Effector memory CD8-positive, alpha-beta T cell (primary cell): ENCODE measurements at places on chromosomes 1 and 21.
A peak's percentile ranks its signal among the peaks of the same experiment; 100 is the strongest.

DNA sequence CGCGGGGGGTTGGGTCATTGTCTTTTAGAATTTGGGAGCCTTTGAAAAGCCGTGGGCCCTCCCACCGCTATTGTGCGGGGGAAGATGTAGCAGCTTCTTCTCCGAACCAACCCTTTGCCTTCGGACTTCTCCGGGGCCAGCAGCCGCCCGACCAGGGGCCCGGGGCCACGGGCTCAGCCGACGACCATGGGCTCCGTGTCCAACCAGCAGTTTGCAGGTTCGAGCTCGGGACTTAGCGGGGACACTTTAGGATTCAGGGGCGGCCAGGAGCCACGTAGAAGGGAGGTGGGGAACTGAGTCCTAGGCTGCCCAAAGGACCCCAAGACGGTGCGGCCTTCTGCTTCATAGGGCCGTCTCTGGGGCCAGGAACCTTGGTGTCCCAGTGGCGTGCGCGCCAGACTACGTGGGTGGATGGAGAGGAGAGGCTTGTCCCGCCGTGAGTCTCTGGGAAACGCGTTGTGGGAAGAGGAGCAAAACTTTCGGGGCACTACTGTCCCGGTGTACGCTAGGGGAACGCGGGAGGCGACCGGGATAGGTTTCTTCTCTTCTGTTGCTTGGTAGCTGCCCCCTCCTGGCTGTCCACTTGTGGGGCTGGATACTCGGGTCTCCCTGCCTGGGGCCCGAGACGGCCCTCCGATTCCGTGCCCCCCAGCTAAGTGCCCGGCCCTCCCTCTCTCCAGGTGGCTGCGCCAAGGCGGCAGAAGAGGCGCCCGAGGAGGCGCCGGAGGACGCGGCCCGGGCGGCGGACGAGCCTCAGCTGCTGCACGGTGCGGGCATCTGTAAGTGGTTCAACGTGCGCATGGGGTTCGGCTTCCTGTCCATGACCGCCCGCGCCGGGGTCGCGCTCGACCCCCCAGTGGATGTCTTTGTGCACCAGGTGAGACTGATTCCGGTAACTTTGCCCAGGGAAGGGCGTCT is at the start of gene LIN28A:
Gene LIN28A, plus strand, starts transcription at position 112 of the 918 bp plus-strand sequence. Its CDS starts 75 bp downstream, at position 187.
- no peak within 1 kb of the TSS for H3K4me3 ChIP-seq
- no peak within 1 kb of the TSS for H3K27ac ChIP-seq
- peaks cover 16% of the 10 kb centered on the region for H3K4me1 ChIP-seq
- H3K27me3 ChIP-seq = peaks cover 93% of the 10 kb centered on the region
- no peak for DNase-seq

GRCh38 chr1:159177272-159177907 is 6.0 kb downstream of the CADM3 start:
- H3K36me3 ChIP-seq = no peaks in the 10 kb centered on the region
- H3K4me3 ChIP-seq = no peak overlapping the region
- H3K27me3 ChIP-seq = peaks cover 72% of the 10 kb centered on the region

DNA sequence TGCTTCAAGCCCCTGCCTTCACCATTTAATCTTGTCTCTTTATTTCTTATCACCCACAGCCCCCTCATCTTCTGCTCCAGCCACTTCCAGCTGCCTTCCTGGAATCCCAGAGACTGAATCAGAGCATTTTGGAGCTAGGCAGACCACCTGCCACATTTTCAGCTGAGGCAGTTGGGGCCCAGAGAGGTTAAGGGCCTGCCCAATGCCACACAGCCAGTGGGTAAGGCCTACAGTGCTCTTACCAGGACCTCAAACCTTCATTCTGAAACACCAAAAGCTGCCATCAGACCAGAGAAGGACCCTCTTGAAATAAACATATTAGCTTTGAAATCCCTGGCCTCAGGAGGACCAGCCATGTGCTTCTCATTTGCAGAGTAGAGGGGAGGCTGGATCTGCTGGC is 17.6 kb upstream of the SLC6A17 start:
- no peak overlapping the region for H3K27ac ChIP-seq
- no peaks in the 10 kb centered on the region for H3K36me3 ChIP-seq
- H3K4me1 ChIP-seq = peaks cover 7% of the 10 kb centered on the region

DNA sequence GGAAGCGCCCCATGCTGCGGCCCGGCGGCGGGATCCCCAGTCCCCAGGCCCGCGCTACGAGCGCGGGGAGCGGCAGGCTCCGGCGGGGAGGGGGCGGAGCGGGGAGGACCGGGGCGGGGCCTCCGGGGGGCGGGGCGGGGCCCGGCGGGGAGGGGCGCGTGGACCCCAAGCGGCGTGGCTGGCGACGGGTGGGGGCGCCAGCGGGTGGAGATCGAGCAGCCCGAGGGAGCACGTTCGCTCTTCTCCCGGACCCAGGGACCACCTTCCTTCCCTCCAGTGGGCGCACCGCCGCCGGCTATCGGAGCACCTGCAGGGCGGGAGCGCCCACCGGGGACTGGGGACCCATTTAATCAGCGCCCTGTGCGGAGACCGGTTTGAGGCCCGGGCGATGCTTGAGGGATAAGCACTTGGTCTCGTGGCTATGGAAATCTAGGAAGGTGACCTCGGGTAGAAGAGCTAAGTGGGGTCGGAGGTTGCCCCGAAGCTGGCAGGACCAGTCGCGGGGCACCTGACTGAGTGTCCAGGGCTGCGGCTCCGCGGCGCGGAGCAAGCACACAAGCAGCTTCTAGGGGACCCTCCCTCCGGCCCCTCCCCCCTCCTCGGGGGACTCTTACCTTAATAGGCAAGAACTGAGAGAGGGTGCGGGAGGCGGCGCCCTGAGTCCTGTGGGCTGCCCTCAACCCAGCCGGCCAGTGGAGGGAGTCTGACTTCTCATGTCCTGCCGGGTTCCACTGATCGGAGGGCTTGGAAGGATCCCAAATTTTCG is at the start of gene TSPAN2:
Gene TSPAN2, minus strand, starts transcription at position 84 of the 766 bp plus-strand sequence. Its CDS starts 71 bp downstream, at position 13.
- no peaks in the 10 kb centered on the region for H3K27me3 ChIP-seq
- H3K4me3 ChIP-seq = peak within 1 kb of the TSS; percentile 85
- peaks cover 47% of the 10 kb centered on the region for H3K4me1 ChIP-seq
- DNase-seq = peak; percentile 49
- peak within 1 kb of the TSS; percentile 89 for H3K27ac ChIP-seq

DNA sequence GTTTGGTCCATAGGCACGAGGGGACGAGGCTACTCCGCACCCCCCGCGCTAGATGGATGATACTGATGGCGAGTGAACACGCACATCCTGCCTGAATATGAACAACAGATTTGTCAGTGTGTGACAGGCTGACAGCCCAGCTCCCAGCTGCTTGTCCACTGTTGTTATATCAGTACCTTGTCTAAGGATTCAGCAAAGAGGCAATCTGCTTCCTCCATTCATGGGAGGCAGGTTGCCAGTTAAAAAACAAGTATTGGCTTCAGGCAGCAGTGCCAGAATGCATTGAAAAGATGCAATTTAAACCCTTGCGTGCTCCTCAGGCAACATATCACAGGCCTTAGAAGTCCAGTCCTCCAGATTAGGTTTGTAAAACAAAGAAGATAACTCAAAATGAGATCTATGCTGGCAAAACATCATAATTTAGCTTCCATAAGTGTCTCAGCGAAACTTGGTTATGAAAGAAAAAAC is 223.3 kb downstream of the GPATCH2 start:
- H3K4me3 ChIP-seq = no peak overlapping the region
- no peaks in the 10 kb centered on the region for H3K36me3 ChIP-seq
- no peaks in the 10 kb centered on the region for H3K27me3 ChIP-seq
